ENCODE measurements at places on chromosomes 5 and 9. TPM values are rescaled to one million over a fixed set of nuclear protein-coding genes. Genes with fewer than 3 reads are reported as not detected.

PCDHB16 gene
- not detected for total RNA-seq

ANKRA2 gene
- 21.6 TPM for total RNA-seq

GRCh38 chr9:78666818-78667414 is 370.0 kb downstream of the PSAT1 start:
- DNase-seq, result no peak

DNAJC18 gene
- total RNA-seq, result 25.7 TPM

PCDHA1 gene
- total RNA-seq, result not detected

IL5 gene
- total RNA-seq, result 20.0 TPM

GRCh38 chr9:93940951-93941350 is 14.2 kb downstream of the BARX1 start:
- no peak for DNase-seq

BARHL1 gene
- not detected for total RNA-seq

GRCh38 chr5:144131261-144131660 is 39.2 kb downstream of the YIPF5 start:
- no peak for DNase-seq

- DNase-seq, result no peak
Measured at GRCh38 chr5:81427566-81427965, 33.6 kb upstream of the ACOT12 start.

- no peak for DNase-seq
Measured at GRCh38 chr9:124300312-124300711, 42.6 kb downstream of the NEK6 start.

- no peak for DNase-seq
Measured at GRCh38 chr9:89745601-89746376, 141.0 kb downstream of the GADD45G start.

DNA sequence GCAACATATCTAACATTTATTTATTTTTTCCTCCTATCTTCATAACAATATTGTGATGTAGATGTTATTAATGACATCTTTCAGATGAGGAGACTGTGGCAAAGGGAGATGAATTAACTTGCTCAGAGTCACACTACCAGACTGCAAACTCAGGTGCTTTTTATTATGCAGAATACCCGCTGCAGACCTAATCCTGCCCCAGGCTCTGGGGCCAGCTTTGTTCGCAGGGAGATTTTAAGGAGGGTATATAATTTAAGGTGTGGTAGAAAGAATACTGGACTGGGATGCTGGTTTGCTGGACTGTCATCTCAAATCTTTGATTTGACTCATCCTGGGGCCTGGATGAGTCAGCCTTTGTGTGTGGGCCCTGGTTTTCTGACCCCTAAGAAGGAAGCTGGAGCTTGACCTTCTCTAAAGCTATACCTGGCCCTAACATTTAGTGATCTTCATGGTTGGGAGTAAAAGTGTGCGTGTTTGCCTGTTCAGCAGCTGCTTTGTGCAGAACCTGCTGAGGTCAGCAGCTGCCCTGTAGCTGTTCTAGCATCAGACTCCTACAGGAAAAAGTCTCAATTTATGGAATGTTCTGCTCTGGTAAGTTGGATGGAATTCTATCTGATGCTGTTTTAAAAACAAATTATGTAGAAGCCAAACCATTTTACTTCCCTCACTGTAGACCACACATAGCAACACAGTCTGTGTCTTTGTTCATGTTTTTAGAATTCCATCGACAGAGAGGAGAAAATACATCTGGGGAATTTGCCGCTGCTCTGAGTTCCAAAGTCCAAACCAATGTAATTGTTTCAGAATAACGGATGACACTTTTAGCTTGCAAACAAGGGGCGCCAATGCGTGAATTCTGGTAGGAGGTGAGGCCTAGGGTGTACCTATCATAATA is 4.5 kb downstream of the SLC36A1 start:
- DNase-seq, result no peak

DNA sequence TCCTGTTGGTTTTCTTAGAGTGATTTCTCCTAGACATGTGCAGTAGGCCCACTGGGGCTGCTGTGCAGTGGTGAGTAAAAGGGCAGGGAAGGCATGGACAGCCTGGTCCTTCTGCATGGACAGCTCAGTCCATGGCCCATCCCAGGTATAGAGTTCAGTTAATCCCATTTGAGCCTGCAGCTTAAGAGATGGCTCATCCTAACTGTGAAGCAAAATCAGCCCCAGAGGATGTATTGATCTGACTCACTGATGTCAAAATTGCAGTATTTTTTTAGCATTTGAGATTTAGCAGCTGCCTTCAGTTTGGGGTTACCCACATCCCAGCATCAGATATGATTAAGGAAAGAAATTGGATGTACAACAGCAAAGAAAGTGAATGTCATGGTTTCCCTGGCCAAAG is 93.4 kb downstream of the PDE6A start:
- DNase-seq, result no peak

GRCh38 chr9:16763946-16764345 is 106.5 kb downstream of the BNC2 start:
- DNase-seq, result no peak

ZNF483 gene
- total RNA-seq, result 5.2 TPM

GLE1 gene
- 51.0 TPM for total RNA-seq

DNA sequence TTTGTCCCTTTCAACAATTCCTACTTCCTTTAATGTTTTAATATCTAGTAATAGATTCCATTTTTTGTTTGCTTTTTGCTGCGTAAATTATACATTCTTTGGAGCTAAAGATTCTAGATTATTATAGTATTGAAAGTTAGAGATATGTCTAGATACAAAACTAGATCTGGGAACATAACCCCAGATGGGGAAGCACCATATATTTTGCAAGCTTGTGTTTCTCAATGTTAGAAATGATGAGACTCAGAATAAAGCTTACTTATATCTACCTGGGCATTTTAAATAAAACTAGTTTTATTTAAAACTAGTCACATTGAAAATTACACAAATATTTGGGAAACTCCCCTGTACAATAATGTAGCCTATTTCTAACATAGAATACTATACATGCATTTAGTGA is 32.2 kb downstream of the TRIO start:
- no peak for DNase-seq

RLN2 gene
- total RNA-seq, result 2.1 TPM

GRCh38 chr5:6066016-6066415 is 312.3 kb downstream of the MED10 start:
- DNase-seq, result no peak

DNA sequence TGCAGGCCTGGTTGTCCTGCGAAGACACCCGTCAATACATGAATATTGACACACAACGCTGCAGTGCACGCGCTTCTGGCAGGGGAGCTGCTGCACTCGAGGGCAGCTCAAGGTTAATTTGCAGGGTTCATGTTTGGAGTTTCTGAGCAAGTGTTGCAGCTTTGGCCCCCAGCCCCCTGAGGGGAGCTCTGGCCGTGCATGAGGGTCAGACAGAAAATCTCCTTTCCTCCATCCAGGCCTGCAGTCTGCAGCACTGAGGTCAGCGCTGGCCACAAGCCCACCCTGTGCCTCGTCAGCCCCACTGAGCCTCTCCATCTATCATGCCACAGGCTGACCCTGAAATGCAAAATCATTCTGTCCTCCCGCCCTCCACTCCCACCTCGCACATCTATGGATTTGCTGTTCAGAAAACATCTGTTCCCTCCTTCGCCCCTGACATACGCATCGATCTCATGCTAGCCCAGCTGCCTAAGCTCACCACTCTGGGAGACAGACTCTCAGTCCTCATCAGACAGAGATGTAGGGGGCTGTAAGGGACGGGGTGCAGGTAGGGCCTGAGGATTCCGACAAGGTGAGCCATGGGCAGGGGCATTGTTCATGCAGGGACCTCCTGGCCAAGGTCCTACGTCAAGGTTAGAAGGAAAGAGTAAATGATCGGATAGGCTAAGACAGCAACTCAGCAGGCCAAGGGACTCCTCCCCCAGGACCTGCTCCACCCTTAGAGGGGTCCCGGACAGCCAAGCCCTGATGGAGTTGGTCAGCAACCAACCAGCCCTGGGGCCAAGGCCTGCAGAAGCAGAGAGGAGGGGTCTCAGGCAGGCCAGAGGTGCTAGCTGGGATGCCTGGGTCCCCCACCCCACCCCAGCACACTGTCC is 125.1 kb downstream of the KCNIP1 start:
- no peak for DNase-seq

TMEM171 gene
- total RNA-seq, result not detected

DNA sequence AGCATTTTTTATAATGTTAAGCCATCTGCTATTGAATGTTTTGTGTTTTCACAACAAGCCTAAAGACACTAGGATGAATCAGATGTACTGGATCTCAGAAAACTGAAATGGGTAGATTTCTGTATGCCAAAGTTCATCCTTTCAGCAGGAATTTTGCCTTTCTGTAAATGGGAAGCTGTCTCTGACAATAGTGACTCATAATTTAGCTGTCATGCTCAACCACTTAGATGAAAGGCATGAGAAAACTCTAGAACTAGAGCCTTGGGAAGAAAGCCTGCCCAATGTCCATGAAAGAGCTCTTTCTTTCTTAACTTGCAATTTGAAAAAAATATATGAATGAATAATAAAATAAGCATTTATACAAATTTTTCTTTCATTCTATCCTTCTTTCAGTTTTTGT is 616.0 kb upstream of the EDIL3 start:
- no peak for DNase-seq

ZNF454 gene
- not detected for total RNA-seq

DNA sequence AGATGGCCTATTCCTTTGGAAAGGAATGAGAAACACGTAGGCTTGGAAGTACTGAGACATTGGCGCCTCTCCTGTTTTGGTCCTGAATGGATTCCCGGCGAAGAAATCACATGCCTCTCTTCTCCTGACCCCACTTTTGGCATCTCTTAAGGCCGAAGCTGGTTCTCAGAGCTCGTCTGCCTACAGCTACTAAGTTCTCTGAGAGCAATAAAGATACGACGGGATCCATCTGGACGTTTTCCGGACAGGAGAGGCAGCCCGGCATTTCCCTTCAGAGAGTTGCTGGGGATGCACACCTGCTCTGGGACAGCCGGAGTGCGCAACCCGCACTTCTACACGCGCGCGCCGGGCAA is 336.8 kb upstream of the PUM3 start:
- no peak for DNase-seq

DNA sequence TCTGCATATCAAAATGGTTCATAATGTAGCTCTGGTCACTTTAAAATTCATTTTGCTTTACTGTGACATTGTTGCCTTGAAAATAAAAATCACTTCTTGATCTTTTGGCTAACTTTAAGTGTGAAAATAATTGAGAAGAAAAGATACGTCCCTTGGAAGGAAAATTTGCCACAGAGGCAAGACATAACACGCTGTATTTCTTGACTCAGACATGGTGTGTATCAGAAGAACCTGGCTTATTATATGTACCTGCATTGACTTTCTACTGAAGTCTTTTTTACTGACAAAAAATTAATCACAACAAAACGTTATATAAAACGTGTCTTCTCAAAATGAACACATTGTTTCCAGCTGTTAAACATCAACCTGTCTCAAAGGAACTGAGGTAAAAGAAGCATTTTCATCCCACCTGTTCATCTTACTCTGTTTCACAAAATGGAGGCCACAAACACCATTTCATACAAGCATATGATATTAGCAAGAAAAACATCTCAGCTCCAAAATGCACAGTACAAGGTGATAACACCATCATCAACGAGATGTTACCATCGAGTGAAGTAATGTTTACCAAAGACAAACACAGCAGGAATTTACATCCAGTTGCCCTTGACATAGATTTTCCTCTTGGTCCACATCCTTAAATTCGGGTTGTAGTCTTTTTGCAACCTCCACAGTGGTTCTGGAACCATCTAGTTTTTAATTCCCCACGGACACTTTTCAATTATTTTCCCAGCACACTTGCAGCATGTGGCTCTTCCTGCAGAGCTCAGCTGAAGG is 179.9 kb downstream of the GLIS3 start:
- DNase-seq, result no peak

BSPRY gene
- total RNA-seq, result 7.2 TPM

DNA sequence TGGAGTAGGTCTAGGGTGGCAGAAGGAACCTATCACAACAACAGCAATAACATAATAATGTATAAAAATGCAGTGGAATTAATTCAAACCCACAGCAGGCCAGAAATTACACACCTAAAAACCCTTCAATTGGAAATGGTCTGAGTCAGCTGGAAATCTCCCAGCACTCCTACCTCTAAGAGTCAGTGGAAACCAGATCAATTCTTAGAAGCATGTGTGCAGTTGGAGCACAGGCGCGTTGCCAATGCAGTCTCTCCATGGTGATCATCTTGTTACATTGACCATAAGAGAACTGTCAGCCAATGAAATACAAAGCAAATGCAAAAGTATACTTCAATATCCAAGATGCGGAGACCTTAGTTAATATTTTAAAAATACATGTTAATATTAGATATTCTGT is 15.1 kb upstream of the CSNK1G3 start:
- no peak for DNase-seq

SCGB3A1 gene
- total RNA-seq, result not detected

DNA sequence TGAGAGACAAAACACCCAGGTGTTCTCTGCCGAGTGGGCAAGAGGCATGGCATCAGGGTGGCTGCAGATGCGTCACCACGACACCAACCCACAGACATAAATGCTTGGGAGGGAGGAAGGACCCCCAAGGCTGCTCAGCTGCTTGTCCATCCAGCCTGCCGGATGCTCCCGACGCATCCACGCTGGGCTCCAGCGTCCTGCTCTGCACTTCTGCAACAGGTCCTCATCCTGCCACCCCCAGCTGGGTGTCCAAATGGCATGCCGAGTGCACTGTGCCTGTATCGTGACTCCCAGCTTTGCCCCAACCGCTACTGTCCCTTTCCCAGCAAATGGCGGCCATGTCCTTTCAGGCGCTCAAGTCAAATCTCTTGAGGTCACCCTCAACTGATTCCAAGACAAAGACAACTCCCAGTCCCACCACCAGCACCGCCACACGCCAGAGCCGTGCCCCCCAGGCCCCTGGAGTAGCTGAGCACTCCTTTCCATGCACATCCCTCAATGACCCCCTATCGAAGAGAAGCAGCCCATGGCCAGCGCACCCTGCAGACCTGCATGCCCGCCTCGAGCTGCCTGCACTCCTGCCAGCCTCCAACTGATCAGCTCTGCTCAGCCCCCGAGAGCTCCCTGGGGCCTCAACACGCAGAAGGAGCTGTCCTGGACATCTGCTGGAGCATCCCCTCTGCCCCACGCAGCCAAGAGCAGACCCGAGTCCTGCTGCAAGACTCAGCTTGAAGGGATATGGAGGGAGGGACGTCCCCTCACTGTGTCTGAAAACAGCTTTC is 116.7 kb downstream of the ROR2 start:
- no peak for DNase-seq

SCGB3A2 gene
- total RNA-seq, result not detected

DNA sequence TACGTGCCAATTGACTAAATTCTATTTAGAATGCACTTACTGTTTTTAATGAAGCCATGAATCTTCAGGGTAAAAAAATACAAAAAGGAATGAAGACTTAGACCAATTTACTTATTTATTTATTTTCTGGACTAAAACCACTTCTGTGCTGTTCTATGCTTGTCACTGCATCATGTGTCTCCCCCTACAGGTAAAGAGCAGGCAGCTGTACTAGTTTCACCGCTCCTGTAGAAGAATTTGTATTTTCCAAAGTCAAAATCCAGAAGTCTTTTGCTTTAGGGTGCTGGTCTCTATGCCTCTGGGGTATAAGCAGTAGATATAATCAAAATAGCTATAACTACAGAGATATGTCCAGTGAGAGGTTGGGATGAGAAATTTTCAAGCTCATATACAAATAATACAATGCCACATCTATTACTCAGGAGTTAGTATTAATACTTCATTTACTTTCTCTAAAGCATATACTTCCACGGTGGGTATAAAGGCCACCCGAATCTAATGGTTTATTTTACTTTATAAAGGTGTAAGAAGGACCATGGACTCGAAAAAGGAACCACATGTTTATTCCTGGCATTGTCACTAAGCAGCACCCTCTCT is 591.5 kb downstream of the RAB3C start:
- DNase-seq, result peak; percentile 57

FBXW11 gene
- total RNA-seq, result 50.4 TPM

All from activated CD8-positive, alpha-beta memory T cell treated with anti-CD3 and anti-CD28 coated beads, Interleukin-2, amount 10 ng/mL, durations not matched to agents 7 days and 5 days (primary cell).